Activated CD8-positive, alpha-beta T cell treated with anti-CD3 and anti-CD28 coated beads for 36 hours (primary cell): ENCODE measurements at places on chromosomes 11 and 22.

DNA sequence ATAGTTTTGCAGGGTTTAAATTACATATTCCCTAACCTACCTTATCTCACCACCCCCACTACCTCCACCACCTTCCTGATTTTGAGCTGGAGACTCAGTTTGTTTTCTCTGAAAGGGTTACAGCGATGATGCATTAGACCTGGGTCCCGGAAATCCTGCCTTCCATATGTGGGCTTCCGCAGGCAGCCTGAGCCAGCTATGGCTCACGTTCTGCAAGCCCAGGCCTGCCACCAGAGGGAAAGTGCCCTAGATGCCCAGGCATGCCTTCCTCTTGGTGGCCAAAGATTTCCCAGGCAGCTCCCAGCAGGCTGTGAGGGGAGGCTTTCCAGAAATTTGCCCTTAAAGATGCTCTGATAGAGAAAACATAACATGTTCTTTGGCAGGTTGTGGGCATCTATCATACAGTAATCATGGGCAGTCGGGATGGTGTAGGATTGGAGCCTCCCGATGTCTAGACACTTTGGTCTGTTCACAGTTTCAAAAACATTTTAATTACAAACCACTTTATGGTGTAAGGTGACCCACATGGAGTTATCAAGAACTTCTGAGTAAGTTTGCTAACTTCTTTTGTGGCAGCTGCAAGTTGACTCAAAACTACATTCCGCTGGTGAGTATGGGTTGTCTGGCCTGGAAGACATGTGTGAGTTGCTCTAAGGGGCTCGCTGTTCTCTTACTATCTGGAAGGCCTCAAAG is 79.3 kb downstream of the MICAL2 start:
- peak; percentile 42 for DNase-seq

DNA sequence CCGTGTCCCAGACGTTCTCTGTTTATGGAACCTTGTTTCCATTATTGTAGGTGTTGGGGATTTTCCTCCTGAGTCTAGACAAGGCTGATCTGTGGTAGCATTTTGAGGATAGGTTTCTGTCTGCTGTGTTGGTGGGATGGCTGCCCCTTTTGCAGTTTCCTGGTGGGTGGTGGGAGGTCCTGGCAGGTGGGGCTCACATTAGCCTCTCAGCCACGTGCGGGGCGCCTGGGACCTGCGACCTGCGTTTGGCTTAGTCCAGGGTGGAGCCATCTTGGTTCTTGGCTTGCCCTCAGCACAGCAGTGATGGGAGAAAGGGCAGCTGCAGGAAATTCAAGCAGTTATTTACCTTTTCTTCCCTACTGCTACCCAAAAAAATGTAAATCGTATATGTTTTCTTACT is 143.4 kb downstream of the TBC1D22A start:
- DNase-seq, result no peak

DNA sequence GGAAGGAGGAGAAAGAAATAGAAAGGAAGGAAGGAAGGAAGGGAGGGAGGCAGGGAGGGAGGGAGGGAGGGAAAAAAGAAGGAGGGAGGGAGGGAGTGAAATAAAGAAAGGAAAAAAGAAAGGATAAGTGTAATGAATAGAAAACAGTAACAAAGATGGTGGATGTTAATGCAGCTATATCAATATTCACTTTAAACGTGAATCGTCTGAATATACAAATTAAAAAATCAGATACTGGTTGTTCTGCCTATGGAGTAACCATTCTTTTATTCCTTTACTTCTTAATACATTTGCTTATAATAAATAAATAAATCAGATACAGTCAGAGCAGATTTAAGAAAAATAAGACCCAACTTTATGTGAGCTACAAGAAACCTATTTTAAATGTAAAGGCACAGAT is 1520.4 kb downstream of the TBC1D22A start:
- DNase-seq, result no peak

DNA sequence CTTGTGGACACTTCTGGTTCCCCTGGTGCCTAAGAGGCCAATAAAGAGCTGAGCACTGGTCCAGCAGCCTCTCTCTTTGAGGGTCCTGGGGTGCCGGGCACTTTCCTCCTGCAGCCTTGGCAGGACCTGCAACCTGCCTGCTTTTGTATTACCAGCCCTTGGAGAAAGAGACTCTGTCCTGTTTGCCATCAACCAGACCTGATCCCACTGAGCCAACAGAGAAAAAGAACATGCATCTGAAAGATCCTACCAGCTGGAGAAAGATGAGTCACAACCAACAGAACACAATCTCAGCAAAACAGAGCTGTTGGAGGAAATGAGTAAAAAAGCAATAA is 321.0 kb downstream of the DDX10 start:
- no peak for DNase-seq

GRCh38 chr11:96082002-96082899 is 158.3 kb upstream of the MTMR2 start:
- DNase-seq, result no peak
